ENCODE measurements at places on chromosomes 12 and 14.

DNA sequence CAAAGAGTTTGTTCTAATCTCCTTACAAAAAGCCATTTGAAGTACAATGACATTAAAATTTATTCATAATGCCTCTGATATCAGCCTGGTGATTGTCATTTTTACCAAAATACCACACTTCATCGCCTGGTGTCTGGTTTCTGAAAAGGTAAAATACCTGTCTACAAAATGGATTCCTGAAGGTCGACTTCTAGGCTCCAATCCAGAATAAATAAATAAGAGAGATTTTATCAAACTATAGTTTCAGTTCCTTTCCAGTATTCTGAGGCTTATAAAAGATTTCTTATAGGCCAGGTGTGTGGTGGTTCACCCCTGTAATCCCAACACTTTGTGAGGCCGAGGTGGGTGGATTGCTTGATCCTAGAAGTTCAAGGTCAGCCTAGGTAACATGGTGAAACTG is 340.7 kb downstream of the SLC16A7 start:
- no peak for DNase-seq

DNA sequence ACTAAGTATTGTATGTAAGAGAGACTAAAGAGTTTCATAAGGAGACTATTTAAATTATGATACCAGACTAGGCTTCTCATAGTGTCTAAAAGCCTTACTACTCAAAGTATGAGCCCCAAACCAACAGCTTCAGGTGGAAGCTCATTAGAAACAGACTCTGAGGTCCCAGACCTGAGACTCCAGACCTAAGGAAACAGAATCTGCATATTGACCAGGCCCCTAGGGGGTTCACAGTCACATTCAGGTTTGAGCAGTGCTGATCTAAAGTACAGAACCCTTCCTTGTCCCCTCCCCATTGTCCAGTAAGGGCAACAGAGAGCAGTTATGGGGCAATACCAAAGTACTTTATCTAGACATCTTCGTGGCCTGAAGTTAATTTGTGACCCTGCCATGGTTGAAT is 87.7 kb downstream of the SSPN start:
- DNase-seq: no peak

DNA sequence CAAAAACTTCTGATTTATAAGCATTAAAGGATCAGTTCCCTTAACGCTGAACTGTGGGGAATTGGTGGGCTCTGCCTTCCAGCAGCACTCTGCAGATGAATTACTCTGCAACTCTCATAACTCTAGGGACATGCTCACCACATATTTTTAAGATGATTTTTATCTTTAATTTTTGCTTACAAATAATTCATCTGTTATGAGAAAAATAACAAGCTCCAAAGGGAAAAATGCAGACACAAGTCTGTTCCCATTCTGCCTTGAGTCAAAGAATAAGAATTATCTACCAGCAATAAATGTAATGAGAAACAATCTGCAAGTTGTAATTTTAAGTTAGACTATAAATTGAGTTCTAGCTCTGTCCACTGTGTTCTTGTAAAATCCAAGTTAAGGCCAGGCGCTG is 133.1 kb upstream of the MDM1 start:
- no peak for DNase-seq

DNA sequence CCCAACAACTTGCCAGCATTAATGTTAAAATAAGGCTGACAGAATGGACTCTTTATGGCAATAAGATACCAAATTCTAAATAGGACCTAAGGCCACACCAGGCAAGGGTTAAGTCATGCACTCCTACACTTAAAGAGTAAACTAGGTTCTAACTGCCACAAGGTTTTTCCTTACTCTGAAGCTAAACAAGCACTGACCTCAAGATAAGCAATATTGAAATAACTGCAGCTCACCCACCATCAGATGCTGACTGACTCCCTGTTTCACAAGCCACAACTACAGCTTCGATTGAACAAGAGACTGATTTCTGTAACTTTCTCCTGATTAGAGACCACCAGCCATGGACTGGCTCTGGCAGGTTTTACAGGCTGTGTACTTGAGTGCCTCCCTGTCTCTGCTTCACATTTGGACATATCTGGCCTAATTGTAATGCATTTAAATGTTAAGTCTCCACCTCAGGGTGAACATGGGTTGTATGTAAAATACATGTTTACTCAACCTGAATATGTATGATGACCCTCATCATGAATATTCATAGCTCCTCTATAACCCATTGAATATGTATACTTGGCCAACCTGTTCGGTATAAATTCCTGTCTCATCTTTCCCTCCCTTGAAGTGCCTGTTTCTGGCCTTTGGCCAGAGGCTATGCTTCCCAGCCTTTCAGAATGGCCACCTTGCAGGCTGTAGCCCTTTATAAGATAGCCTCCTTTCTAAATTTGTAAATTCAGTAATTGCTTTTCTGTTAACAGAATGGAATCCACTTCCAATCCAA is 70.5 kb upstream of the DAAM1 start:
- DNase-seq: no peak

DNA sequence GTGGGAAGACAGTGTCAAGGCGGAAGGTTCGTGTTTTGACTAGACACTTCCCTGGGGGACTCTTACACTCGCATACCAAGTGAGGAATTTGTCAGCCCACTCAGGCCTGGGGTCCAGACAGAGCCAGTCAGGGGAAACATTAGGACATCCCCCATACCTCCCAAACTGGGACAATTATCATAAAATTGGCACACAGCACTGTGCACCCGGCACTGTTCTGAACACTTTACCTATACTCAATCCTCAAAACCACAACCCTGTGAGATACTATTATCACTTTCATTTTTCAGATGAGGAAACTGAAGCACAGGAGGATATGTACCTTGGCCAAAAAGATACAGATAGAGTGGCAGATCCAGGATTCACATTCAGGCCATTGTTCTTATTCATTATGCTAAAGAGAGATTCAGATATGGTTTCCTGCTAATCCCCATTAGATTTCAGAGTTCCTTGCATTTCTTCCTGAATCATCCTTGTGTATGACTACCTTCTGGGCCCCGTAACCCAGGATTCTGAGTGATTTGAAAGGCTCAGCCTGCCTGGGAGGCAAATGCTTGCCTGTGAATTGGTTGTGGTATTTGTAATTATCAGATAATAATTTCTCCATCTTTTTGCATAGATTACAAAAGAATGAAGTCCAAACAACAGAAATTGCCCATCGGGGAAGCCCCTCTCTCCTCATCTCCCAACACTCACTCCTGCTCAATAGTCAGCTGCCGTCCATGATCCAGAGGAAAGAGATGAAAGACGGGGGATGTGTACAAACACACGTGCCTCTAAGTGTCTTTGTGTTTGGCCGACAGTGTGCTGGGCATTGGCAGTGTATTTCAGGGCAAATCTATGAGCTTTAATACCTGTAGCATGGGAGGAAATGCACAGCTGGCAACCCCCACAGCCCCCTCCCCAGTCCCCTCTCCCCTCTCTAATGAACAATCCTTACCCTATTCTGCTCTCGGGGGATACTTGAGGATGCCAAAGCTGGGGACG is 4.6 kb downstream of the TAC3 start:
- DNase-seq: peak; percentile 39

GRCh38 chr12:48889679-48890078 is 24.0 kb upstream of the RND1 start:
- DNase-seq: no peak

- no peak for DNase-seq
Measured at GRCh38 chr14:77113644-77114043, 15.6 kb downstream of the CIPC start.

GRCh38 chr14:61615743-61616523 is 79.4 kb upstream of the HIF1A start:
- no peak for DNase-seq

DNA sequence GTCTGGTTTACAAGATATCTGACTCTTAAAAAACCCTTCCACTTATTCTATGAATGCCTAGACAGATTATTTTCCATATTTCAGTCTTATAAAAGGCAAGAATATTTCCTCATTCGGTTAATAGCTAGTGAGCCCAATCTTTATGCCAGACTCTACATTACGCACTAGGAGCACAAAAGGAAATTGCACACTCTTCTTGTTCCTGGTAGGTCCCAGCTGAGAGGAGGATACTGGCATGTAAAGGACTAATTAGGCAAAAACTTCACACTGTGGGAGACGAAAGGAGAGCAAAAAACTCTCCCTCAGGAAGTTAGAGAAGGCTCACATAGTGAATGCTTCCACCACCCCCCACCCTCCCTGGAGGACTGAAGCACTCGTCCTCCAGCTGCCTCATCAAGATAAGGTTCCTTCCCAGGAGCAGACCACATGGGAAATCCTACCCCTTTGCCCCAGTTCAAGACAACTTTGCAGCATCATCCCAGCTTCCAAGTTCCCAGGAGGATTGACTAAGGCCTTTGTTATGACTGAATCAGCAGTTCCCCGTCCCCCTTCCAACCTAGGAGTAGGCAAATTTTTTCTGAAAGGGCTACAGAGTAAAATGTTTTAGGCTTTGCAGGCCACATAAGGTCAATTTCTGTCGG is 14.5 kb downstream of the CAPZA3 start:
- DNase-seq: no peak

DNA sequence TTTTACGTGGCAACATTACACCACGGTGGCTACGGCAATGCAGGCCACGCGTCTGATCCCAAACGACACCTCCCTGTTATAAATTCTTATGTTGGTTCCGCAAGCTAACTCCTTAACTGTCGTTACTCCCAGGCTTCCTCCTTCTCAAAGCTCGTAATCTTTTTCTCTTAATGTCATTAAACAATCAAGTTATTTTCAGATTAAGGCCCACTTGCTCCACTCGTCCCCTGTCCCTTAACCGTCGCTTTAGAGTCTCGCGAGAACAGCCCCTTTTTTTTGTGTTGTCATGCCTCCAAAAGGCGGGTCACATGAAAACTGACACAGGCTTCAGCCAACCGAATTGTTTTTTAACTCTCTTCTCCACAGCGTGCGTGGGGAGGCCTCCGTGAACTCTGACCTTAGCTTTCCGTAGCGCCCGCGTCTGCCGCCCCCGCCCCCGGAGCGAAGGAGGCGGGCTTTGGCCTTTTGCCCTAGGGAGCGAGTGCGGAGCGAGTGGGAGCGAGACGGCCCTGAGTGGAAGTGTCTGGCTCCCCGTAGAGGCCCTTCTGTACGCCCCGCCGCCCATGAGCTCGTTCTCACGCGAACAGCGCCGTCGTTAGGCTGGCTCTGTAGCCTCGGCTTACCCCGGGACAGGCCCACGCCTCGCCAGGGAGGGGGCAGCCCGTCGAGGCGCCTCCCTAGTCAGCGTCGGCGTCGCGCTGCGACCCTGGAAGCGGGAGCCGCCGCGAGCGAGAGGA is at the start of gene CAND1:
Gene CAND1 (plus strand): TSS at position 463 of the 737 bp plus-strand sequence. CDS start 360 bp downstream, outside the sequence.
- peak; percentile 92 for DNase-seq

- no peak for DNase-seq
Measured at GRCh38 chr14:52312931-52313355, 1.2 kb upstream of the PTGER2 start.

DNA sequence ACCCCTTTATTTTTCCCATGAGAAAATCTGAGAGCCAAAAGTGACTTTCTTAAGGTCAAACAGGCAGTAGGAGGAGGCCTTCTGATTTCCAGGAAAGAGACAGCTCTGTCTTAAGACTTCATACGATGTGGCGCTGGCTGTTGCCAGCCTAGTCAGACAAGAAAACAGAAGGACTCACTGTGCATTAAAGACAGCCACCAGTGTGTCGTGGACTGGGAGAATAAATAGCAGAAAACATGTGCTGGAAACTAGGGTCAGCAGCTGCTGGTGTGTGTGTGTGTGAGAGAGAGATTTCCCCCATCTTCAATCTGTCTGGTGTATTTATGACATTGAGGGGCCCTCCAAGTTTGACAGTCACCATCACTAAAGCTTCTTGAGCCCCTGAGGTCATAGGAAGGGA is 708.6 kb upstream of the TMEM132C start:
- no peak for DNase-seq

- no peak for DNase-seq
Measured at GRCh38 chr12:29726741-29727348, 56.9 kb downstream of the TMTC1 start.

GRCh38 chr14:55973911-55974630 is 144.1 kb upstream of the PELI2 start:
- no peak for DNase-seq

DNA sequence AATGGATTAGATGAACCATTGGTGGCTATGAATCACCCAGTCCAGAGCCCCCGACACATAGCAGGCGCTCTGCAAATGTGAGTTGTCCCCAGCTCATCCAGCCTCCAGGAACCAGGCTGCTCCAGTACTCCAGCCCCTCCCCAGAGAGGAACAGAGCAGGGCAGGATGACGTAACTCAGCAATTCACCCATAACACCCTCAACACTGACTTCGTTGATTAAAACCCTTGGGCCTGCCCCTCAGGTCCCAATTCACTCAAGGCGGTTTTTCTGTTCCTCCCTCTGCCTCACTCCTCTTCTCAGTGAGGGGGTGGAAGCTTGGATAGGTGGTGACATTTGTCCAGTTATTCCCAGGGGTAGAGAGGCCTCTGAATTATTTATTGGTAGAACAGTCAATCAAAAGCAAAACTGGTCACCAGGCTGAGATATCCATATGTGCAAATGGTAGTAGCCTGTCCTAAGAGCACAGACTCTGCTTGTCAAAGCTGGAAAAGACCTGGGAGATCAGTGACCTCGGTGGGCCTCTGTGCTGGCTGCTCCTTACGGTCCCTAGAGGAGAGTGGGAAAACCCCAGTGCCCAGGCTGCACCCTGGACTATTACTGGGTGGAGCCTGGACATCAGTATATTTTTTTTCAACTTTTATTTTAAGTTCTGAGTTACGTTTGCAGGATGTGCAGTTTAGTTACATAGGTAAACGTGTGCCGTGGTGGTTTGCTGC is 97.0 kb downstream of the CMKLR1 start:
- DNase-seq: no peak

- DNase-seq: no peak
Measured at GRCh38 chr12:12126551-12126950, 55.8 kb downstream of the BCL2L14 start.

DNA sequence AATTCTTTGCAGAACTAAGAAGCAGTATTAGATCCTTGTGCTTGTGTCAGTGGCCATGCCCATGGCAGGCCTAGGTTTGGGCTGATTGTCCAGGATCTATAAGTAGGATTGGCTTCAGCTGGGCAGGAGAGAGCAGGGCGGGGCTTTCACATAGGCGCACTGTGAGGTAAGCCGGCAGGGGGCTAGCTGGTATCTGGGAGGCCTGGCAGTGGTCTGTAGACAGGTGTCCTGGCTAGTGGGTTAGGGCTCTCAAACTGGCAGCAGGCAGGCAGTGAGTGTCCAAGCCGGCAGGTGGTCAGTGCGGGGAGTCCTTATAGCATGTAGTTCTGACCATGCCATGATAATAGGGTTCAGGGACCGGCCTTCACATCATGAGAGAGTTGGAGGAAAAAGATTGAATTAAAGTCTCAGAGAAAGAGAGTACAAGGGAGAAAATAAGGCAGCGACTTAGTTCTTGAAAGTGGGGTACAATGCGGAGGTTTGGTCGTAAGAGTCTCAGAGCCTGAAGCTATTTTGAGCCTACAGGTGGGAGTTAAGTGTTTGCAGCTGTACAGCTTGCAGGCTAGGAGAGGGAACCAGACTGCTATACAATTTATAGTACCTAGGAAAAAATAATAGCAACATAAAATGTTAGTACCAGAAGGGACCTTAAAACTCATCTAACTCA is 137.4 kb downstream of the TPH2 start:
- DNase-seq: no peak

GRCh38 chr12:116400636-116401372 is 123.3 kb upstream of the MED13L start:
- no peak for DNase-seq
